ENCODE measurements at places on chromosomes 5 and 9.

DNA sequence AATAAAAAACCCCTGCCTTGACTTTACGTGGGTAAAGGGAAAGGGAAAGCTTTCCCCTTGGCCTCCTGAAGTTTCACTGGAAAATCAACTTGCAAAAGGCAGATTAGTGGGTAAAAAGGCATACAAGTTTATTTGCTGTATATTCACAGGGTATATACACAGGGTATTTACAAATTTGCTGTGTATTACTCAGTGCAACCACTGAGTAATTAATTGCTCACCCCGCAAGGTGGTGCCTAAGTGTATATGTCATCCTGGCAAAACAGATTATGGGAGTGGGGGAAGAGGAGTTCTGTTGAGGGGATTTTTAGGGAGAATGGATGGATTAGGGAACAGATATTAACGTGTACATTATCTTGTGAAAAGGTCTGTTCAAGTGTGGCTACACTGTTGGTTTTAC lies 7.1 kb upstream of the RARS1 start:
- DNase-seq = no peak

DNA sequence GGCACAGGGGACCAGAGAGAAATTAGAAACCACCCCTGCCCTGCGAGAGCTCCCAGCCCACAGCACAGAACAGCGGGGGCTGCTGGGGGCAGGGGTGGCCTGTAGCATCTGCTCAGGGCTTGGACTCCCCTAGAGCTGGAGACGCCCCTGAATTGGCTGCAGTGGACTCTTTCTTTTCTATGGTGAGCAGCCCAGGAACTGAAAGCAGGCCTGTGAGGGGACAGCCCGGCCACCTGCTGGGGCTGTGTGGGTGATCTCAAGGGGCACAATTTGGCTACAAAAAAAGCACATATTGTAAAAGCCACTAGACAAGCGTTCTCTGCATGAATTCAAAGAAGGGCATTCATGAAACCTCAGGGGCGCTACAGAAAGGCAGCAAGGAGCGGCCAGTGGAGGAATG lies 57.5 kb upstream of the ICE1 start:
- no peak for DNase-seq

DNA sequence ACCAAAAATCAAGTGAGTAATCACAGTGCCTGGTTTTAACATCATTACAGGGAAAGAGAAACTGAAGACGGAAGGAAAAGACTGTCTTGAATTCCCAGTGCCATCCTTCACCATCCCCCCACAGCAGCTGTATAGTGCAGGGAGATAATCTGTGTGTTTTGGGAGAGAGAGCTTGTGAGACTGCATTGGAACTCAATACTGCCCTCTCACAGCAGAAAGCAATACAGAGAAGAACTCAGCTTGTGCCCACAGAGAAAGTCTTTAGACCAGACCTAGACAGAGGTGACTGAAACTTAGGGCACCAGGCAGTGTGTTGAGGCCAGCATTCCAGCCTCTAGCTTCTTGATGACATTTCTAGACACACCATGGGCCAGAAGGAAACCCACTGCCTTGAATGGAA lies 754.7 kb upstream of the CDH6 start:
- no peak for DNase-seq

- no peak for DNase-seq
These were observed 81.5 kb downstream of the WNK2 start for GRCh38 chr9:93265301-93265971.

- DNase-seq = no peak
These were observed 559.2 kb downstream of the PSAT1 start for GRCh38 chr9:78856144-78856543.

- no peak for DNase-seq
These were observed 7.5 kb upstream of the PSAT1 start for GRCh38 chr9:78289474-78289873.

GRCh38 chr5:159128070-159128541 lies 28.4 kb upstream of the EBF1 start:
- no peak for DNase-seq

- DNase-seq = no peak
These were observed 107.1 kb downstream of the PHF2 start for GRCh38 chr9:93683331-93684134.

GRCh38 chr5:132820162-132820754 lies 7.2 kb downstream of the SOWAHA start:
- DNase-seq = peak; percentile 88

GRCh38 chr9:111483858-111484571 lies at the start of gene ECPAS:
ECPAS (minus strand) TSS chr9:111484383; CDS start chr9:111472918, 11,465 bp downstream.
- DNase-seq = peak; percentile 26

DNA sequence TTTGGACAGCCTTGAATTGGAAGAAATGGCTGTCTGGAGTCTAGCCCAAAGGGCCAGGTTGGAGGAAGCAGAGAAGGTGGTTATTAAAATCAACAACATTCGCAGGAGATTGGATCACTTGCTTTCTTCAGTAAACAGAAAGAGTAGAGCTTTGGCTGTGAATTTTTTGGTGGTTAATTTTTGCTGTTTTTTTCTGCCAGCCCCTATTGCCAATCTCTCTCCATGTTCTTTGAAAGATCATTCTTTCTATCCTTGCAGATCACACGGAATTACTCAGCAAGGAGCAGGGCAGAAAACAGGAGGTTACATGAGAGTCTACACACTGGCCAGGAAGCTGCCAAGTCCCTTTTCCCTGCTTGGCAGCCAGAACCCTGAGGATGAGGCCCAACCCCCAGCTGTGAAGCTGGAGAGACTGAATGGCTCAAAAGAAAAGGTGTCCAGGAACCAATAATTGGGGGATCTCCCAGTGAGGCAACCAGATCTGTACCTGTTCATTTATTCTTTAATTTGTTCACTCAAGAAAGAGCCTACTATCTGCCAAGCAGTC lies 13.0 kb downstream of the GLRX start:
- DNase-seq = no peak

DNA sequence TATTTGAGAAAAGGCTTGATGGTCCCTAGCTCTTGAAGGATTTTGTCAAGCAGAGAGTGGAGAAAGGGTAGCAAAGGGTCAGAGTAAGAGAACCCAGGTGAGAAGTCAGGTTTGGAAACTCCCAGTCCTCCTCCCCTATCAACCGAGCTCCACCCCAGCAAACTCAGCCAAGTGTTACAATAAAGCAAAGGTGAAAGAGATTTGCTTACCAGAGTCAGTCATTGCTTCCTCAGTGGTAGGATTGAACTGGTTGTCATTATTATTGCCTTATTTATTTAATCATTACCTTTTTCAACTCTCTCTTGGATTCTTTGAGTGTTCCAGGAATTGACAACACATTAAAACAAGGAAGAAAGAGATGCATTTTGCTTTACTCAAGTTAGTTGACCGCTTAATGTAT lies 80.5 kb downstream of the RFK start:
- DNase-seq = no peak

DNA sequence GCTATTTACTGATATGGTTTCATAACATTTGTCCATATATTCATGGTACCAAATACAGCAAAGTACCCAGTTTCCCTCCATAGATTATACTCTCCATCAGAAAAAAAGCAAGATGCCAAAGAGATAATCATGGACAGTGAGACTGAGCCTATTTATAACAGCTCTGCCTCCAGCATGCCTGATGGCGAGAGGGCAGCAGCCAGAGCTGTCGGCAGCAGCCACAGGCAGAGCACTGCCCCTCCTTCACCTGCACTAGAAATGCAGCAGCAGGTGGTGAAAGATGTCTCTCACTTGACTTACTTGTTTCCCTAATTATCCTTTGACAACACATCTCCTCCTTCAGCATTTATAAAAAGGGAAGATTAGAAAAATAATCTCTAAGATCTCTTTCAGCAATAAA lies 32.4 kb downstream of the CTNNAL1 start:
- no peak for DNase-seq

DNA sequence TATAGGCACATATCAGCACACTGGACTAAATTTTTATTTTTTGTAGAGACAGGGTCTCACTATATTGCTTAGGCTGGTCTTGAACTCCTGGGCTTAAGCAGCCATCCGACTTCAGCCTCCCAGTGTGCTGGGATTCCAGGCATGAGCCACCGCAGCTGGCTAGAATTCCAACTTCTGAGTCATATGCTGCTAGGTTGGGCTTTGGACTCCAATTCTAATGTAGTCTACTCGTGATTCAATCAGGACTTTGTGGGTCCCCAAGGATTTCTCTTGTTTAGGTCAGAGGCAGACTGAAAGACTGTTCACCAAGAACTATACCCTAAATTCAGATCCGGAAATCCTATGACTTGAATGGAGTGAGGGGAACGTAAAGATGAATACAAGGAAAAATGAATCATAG lies 68.2 kb upstream of the CHD1 start:
- no peak for DNase-seq

GRCh38 chr9:124132671-124133147 lies 121.1 kb downstream of the LHX2 start:
- DNase-seq = no peak

GRCh38 chr9:2567922-2568321 lies 53.7 kb upstream of the VLDLR start:
- DNase-seq = no peak

DNA sequence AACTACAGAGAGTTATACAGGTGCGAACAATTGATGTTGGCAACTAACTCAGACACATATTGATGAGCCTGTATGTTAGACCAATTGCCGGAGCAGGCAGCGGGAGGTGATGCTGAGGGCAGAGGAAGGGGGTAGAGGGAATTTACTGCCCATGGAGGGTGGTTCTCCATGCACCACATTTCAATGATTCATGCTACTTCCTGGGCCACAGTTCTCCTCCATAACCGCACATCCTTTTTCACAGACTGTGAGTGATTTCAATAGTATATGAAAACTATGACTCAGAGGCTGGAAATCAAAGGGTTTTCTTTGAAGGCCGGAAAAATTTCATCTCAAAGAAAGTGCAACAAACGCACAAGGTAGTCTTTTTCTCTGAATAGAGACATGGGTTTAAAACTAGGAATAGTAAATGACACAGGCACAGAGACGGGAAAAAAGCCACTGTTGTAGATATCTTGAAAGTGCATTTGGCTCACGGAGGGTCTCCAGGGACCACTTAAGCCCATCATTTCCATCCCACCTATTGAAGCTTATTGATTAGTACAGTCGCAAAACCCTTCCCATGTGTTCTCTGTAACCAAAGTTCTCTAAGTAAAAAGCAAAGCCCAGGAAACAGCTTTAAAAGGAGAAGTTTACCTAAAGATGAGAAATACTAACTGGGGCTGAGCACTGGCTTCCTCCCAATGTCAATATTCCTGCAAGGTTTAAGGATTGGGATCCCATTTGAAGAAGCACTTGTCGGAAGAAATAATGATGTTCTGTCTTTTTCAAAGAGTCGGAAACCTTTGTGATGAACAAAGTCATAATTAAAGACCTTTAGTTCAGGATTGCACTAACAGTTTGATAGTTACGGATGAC lies 28.0 kb upstream of the ADAM19 start:
- peak; percentile 39 for DNase-seq

GRCh38 chr5:2415678-2416077 lies 335.8 kb downstream of the IRX2 start:
- DNase-seq = no peak

DNA sequence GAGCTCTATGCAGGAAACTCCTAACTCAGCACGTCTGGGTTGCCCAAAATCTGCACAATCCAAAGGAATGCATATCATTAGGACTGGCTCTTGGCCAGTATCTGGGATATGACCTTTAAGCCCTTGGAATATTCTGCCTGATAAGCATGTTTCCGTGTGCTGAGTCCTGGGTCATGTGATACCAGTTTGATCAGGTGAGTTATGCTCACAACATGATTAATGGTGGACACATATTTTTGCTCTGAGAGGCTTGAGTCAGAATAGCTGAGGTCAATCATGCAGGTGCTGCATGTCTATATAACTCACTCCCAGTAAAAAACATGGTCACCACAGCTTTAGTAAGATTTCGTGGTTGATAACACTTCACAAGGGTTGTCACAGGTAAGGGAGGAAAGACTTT lies 408.8 kb downstream of the YTHDC2 start:
- DNase-seq = no peak

DNA sequence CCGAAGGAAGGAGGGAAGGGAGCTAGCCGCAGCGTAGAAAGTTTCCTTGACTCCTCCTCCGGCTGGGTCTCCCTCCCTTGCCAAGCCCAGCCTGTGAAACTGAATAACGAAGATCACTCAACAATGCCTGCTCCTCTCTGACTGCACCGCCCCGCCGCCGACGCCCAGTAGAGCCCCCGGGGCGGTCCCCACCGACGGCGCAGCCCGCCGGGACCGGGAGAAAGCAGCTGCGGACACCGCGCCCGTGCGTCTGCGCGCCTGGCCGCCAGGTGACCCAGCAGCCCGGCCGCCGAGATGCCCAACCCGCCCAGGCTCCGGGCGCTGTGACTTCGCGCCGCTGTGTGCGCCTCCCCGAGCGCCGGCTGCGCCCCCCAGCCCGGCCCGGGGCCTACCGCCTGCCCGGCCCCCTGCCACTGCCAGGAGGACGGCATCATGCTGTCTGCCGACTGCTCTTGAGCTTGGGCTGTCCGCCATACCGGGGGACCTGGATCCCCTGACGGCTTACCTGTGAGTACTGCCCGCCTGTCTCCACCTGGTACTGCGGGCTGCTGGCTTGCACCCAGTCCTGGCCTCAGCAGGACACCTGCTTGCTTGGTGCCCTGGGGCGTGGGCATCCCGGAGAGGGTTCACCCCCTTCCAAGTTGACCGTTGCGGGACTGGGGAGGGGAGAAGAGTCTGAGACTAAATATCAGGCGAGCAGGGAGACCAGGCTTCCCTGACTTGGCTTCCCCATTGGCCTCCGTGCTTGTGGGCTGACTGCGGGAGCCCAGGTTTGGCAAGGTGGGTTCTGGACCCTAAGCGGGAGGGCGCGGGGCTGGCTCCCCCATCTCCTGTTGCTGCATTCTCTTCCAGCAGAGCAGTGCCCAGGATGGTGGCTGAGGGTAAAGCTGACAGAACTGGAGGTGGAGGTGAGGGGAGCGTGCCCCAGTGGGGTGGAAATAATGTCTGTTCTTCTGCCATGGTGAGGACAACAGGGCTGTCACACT lies 26.2 kb upstream of the SPTLC1 start:
- DNase-seq = no peak

DNA sequence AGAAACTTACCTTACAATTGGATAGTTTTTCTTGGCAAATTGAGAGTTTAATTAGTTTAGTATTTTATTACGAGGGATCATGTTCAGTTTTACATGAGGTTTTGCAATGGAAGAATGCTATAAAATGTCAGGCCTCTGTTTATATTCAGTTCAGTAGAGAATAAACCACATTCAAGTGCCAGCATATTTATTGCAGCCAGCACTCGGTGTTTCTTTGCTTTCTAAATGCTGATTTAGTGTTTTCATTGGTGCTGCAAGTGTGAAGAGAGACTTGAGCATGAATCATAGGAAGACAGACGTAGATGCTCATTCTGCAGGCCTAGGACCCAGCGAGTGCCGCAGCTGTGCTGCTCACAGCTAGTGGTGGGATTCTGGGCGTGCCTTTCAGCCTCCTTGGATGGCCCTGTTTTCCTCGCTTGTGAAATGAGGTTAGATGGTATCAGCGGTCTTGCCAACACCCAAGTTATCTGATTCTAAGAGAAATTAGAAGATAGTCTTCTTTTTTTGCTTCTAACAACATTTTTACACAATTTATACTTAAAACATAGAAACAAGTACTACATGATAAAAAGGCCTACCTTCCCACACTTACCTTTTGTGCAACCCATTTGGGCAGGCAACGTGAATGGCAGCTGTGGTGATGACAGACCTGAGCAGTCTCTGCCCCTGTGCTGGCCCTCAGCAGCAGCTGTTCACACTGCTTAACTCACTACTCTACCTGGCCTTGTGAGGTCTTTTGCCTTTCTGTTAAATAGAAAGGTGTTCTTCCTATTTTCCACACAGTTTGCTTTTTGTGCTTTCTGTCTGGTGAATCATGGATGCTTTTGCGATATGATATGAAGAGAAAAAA lies 26.8 kb upstream of the TNFAIP8 start:
- no peak for DNase-seq

All from stimulated activated CD8-positive, alpha-beta memory T cell treated with anti-CD3 and anti-CD28 coated beads, Interleukin-4, amount 100 ng/mL, for 1 hour (primary cell).